ENCODE measurements at places on chromosomes 11 and 22.

DNA sequence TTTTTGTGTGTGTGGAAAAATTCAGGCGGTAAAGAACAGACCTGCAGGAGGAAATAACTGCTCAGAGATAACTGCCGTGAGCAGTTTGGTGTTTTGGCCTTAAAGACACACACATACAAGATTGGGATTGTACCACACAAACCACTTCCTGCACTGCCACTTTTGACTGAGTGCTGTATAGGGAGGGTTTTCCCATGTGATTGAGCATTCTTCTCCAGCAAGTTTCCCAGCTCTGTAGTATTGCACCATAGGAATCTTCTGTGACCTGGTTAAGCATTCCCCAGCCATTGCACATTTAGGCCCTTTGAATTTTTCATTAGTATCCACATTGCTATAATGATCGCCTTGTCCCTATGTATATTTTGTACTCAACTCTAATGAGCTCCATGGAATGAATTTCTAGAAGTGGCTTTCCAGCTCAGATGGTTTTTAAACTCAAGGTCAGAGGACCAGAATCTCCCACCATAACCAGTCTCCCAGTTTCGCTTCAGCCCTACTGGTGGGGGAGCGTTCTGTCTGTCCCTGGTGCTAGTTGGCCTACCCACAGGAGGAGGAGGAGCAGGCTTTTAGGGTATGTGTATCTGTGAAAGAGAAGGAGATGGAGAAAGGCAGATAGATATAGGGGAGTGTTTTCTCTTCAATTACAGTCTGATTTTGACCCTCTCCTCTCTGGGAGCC lies 9.3 kb downstream of the CD82 start:
- no peak for DNase-seq

GRCh38 chr11:61616434-61616833 lies 35.6 kb upstream of the SYT7 start:
- DNase-seq, result no peak

GRCh38 chr11:72792437-72793021 lies 1.3 kb downstream of the STARD10 start:
- no peak for DNase-seq

GRCh38 chr22:34111210-34111824 lies 191.0 kb upstream of the LARGE1 start:
- DNase-seq, result peak; percentile 25

DNA sequence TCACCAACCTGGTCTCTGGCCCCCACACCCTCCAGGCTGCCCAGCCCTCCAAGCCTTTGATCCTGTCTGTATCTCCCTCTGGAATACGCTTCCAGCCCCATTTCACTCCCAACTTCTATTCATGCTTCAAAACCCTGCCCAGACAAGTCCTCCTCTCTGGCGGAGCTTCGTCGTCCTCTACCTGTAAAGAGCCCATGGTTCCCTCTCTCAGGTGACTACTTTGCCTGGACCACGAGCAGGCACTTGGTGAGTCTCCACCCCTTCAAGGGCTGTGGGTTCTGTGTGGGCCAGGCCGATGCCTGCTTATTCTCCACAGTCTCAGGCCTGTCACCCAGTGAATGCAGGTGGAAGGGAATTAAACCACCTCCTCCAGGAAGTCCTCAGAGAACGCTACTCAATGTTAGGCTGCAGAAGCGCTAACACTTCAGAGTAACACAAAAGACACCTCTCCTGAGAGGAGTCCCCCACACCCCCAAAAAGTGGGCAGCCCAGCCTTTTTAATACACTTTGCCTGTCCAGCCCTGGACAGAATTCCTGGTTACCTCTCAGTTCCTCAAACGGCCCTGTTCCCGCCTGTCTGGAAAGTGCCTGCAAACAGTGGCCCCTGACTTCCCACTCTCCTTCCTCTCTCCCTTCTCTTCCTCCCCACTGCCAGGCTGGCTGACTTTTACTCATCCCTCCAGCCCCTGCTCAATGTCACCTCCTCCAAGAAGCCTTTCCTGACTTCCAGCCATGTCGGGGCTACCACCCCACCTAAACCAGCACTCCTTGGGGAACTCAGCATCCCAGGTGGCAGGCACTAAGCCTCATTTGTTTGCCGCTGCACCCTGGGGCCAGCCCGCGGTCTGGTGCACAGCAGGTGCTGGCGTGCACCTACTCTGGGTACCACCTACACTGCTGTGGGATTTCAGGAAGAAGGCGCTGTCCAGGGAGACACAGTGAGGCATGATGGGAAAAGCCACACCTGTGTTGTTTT lies 9.0 kb downstream of the RAC2 start:
- DNase-seq, result no peak

DNA sequence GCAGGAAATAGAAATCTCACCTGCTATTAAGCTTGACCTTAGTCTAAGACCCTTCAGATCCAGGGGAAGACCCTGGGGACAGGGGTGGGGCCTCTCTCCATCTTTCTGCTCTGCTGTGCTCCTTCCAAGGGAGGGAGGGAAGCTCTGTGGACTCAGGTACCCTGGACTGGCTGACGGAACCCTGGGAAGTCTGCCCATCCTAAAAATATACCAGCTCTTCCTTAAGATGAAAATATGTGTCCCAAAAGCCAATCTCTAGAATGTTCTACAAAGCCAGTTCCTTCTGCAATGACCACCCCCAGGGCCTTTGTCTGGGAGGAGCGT lies 73.7 kb downstream of the RTL6 start:
- DNase-seq, result peak; percentile 15

- no peak for DNase-seq
These were observed 31.8 kb downstream of the MRGPRX1 start for GRCh38 chr11:18907391-18907790.

GRCh38 chr11:109697140-109697843 lies 275.3 kb downstream of the C11orf87 start:
- no peak for DNase-seq

GRCh38 chr11:104908186-104908531 lies 9.9 kb upstream of the CASP12 start:
- no peak for DNase-seq

DNA sequence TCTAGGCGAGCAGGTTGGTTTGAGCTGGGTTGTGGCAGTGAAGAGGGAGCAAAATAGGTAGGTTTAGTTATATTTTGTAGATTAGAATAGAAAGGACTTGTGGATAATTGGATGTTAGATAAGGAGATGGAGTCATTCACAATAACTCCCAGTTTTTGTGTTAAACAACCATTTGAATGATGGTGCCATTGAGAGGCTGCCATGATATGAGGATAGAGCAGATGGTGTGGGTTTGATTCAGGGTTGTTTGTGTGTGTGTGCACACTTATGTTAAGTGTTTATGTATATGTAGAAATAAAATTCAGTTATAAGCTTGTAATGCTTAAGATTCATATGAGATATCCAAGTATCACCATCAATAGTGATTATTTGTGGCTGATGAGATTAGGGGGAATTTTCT lies 166.6 kb downstream of the NXPE2 start:
- DNase-seq, result no peak

- DNase-seq, result no peak
These were observed 10.0 kb downstream of the DIXDC1 start for GRCh38 chr11:111947143-111947542.

- DNase-seq, result no peak
These were observed 96.1 kb downstream of the MAML2 start for GRCh38 chr11:96246718-96247552.
